ENCODE measurements at places on chromosomes 16 and 17.

- DNase-seq, result no peak
These were observed 1.2 kb downstream of the RABEP2 start for GRCh38 chr16:28923652-28924398.

DNA sequence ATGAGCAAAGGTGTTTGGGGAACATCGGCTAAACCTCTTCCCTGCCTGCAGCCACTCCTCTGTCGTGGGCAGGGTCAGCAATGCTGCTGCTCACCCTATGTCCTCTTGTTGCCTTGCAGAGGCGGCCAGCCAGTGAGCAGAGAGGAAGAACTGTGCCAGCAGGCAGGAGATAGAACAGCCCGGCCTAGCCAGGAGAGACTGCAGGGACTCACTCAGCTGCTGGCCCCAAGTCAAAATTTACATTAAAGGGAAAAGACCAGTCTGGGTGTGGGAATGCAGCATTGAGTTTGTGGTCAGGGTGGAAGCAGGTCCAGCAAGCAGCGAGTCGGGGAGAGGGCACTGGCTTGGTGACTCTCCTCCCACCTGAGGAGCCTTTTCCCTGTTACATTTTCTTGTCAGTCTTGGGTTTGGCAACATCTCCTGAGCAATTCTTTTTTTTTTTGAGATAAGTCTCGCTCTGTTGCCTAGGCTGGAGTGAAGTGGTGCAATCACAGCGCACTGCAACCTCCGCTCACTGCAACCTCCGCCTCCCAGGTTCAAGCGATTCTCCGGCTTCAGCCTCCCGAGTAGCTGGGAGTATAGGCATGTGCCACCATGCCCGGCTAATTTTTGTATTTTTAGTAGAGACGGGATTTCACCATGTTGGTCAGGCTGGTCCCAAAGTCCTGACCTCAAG, 22.7 kb downstream of the LIG3 start:
- no peak for DNase-seq

DNA sequence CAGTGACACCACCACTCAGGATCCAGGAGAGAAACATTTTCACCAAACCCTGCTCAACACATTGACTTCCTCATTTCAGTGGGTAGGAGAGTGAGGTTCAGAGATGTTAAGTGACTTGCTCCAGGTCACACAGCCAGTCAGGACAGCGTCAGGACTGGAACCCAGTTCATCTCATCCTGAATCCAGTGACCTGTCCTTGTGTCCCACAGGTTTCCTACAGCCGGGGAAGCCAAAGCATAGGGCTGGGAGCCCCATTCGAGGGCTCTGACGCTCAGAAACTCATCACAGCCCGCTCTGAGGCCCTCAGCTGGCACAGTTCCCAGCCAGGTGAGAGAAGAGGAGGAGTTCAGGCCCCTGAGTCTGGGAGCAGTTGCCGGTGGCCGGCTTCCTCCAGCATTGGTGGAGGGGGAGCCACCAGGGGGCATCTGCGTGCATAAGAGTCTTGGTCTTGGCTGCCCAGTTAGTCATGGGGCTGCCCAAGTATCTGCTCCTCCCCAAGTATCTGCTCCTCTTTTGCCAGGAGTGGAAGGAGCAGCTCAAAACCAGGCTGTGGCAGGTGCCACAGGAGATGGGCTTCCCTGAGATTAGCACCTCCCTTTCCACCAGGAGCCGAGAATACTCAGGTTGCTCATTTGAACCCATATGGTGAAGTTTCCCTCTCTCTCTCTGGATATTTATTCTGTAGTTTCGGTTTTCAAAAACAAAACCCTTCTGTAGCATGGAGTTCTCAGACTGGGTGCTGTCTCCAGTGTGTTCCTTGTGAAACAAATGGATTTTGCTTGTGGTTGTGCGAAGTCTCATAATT, 56.0 kb downstream of the TNFRSF13B start:
- DNase-seq, result no peak

- DNase-seq, result no peak
These were observed 30.1 kb upstream of the CPNE2 start for GRCh38 chr16:57062329-57062728.

- no peak for DNase-seq
These were observed 9.2 kb downstream of the RPL23 start for GRCh38 chr17:38844261-38844757.

- DNase-seq, result no peak
These were observed 120.6 kb upstream of the CACNG5 start for GRCh38 chr17:66714046-66715023.

DNA sequence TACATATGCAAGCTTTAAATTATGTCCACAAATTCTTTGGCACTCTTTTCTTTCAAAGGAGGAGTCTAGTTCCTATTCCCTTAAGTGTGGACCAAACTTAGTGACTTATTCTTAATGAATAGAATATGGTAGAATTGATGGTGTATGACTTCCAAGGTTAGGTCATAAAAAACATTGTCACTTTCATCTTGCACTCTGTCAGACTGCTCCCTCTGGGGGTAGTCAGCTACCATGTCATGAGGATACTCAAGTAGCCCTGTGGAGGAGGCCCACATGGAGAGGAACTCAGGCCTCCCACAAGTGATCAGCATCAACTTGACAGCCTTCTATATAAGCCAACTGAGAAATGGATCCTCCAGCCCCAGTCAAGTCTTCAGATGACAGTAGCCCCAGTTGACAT, 58.0 kb upstream of the SCNN1B start:
- DNase-seq, result no peak

DNA sequence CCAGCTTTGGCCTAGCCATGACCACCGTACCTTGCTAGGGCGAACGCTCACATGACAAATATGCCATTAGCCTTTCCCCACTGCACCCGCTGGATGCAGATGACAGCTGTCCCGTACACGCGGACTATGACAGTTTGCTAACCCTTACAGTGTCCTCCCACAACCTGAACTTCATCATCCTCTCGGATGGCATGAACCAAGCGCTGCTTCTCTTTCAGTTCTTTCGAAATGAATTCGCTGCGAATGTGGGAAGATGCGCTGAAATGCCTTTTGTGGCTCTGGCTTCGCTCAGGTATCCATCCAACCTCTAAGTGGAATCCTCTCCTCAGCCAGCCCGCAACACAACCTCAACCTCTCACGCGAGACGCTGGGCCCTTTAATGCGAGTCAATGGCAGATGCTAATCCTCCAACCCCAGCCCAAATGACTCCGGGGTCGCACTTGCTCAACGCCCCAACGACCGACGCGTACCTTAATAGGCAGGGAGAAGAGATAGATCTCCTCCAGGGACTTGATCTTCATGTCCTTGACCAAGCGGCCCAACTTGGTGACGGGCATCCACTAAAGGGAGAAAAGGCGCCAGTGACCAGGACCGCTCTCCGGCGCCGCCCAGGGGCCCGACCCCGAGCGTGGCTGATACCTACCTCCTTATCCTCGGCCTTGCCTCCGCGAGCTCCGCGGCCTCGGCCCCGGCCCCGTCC, 670 bp downstream of the RPS2 start:
- DNase-seq, result no peak

- no peak for DNase-seq
These were observed 381.6 kb upstream of the ASIC2 start for GRCh38 chr17:33674685-33675084.

- no peak for DNase-seq
These were observed 101.2 kb downstream of the FTO start for GRCh38 chr16:53805113-53805512.

DNA sequence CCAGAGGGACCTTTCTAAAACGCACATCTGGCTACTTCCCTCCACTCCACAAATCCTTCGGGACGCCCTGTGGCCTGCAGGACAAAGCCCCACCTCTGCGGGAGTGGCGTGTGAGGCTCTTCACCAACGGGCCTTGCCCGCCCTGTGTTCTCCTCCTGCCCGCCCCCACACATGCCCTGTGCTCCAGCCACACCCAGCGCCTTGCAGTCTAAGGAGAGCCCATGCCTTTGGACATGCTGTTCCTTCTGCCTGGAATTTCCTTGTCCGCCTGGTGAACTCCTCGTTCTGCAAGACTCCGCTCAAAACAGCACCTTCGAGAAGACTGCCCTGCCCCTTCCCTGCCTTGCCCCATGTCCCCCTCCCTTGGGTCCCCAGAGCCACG, 7.4 kb downstream of the ELOB start:
- no peak for DNase-seq

- DNase-seq, result no peak
These were observed 7.0 kb upstream of the CDC42EP4 start for GRCh38 chr17:73318836-73319235.

DNA sequence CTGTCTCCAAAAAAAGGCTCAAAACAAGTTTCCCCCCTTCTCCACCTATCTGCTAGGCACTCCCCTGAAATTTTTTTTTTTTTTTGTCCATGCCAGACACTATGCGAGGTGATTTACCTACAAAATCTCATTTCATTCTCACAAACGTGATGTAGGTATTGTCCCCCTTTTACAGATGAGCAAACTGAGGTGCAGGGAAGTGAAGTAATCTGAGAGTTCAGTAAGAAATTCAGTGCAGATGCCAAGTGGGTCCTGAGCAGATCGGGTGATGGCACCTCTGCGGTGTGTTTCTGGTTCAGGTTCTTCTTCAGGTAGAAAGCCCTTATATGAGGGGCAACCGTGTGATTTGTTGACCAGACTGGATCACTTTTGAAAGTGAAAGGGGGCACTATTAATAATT, 9.7 kb downstream of the TBKBP1 start:
- no peak for DNase-seq

Data from stimulated activated CD4-positive, alpha-beta T cell treated with anti-CD3 and anti-CD28 coated beads, Interleukin-15, amount 100 ng/mL, for 1 hour (primary cell).